Stimulated activated CD8-positive, alpha-beta memory T cell treated with anti-CD3 and anti-CD28 coated beads, Interleukin-2, amount 100 ng/mL, for 1 hour (primary cell): ENCODE measurements at places on chromosomes 3 and 15.

DNA sequence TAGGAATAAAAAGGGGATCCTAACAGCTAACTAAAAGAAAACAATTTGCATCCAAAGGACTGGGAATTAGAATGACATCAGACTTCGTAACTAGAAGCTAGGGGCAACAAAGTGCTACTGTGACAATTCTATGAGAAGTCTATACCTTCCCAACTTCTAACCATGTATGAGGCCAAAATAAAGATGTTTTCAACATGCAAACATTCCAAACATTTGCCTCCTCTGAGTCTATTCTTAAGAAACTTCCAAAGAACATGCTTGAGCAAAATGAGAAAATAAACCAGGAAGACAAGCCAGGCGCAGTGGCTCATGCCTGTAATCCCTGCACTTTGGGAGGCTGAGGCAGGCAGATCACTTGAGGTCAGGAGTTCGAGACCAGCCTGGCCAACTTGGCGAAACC is 13.1 kb upstream of the RNF7 start:
- DNase-seq, result no peak

GRCh38 chr3:149507491-149508324 is 33.2 kb downstream of the TM4SF4 start:
- DNase-seq, result no peak

GRCh38 chr3:119470866-119471265 is 2.1 kb downstream of the POGLUT1 start:
- DNase-seq, result no peak

DNA sequence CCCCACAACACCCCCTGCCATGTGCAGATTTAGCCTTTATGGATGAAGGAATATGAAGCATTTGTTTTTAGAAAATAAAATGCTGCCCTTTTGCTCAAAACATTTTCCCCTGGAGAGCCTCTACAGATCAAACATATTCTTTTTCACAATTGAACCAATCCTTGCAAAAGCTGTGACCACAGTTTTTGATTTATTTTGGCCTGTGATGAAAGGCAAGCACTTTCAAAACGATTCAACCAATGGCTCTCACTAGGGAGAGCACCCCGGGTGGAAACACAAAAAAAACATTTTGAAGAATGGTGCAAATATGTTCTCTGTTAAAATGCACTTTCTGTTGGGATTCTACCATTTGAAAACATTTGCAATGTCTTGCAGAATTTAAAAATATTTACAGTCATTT is 476.0 kb upstream of the ONECUT1 start:
- no peak for DNase-seq

DNA sequence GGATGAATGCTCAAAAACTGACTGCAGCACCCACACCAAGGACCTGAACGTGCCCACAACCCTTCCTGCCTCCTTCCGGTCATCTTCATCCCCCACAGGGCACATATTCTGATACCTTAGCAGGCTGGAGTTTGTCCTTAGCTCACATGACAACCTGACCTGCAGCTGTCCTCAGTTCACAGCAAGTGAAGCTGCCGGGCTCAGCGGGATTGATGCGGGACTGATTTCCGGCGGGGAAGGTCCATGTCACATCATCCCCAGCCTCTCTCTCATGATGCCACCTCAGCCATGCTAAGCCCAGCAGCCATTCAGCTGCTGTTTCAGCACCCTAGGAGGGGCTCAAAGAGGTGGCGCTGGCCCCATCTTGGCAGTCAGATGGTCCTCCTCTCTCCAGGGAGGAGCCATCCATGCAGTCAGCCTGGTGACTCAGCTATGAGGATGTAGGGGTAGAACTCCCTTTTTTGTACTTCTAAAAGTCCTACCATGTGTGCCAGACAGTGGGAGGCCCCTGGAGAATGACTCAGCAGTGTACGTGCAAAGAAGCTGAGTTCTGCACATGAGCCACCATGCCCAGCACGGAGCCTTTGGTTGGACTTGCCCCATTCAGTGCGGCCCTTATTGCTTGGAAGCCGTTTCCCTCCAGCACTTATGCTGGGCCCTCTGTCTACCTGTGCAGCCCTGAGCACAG is 9.5 kb downstream of the CA12 start:
- DNase-seq, result no peak

DNA sequence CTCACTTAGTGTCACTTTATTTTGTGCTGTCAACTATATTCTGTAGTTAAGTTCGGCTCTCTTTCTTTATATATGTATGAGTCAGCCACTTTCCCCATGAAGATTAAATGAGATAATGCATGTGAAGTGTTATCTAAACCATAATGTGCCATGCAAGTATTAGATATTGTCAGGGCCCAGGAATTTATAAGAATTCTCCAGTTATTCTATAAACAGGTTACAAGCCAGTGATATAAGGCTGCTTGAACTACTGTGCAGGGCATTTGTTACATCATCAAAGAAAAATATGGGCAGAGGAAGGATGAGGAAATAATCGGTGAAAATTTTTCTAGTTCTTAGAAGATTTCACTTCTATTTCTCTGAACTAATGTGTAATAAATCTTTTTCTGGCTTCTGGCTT is 1049.0 kb upstream of the NR2F2 start:
- DNase-seq, result no peak

DNA sequence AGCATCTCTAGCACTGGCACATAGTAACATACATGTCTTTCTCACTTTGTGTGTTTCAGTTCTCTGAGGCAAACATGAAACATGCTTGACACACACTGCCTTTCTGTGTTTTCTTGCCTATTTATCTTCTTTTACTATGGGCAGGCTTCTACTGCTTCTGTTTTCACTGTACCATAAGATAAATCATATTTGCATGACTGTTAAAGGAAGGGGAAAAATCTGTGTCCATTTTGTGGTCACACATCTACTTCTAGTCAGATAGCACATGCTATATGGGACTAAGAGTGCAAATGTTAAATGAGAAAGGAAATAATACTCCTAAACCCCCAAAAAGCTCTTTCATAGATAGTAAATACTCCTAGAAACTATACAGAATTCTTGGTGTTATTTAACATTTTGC is 386.4 kb downstream of the ZBTB20 start:
- DNase-seq, result no peak

DNA sequence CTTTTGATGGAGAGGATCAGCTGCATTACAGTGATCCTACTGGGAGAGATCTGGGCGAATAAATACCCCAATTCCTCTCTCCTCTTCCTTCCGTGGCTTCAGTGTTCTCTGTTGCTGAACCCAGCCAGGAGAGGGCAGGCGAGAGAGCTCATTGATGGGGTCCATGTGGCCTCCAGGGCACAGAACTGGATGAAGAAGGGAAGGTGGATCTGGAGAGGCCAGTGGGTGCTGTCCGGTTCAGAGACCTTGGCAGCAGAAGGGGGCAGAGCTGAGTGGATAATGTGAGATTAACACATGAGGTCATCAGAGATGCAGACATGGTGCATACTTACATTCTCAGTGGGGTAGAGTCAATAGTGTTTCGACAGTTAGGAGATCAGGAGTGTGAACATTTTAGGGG is 193.6 kb downstream of the CLSTN2 start:
- DNase-seq, result no peak

- DNase-seq, result no peak
These were observed 137.2 kb downstream of the PPM1L start for GRCh38 chr3:160893207-160893606.

DNA sequence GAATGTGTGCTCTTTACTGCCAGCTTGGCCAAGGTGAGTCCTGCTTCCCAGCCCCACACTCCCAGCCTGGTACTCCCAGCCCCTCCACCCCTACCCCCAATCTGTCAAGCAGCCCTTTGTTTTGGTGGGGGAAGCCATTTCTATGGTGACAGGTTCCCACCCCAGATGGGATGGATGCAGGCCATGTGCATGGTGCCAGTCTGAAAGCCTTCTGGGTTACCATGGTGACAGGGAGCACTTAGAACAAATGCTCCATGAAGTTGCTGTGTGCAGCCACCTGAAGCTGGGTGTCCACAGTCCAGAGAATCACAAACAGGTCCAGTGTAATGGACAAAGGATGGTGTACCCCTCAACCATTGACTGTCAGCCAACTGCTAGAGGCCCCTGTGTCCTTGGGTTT is 19.1 kb upstream of the VILL start:
- no peak for DNase-seq

DNA sequence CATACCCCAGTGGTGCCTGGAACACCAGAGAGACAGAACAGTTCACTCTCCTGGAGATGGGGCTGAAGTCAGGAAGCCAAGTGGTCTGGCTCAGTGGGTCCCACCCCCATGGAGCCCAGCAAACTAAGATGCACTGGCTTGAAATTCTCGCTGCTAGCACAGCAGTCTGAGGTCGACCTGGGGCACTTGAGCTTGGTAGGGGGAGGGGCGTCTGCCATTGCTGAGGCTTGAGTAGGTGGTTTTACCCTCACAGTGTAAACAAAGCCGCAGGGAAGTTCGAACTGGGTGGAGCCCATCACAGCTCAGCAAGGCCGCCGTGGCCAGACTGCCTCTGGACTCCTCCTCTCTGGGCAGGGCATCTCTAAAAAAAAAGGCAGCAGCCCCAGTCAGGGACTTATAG is 272.0 kb downstream of the KLF13 start:
- no peak for DNase-seq

GRCh38 chr3:105616374-105617121 is 249.8 kb downstream of the ALCAM start:
- DNase-seq, result no peak

DNA sequence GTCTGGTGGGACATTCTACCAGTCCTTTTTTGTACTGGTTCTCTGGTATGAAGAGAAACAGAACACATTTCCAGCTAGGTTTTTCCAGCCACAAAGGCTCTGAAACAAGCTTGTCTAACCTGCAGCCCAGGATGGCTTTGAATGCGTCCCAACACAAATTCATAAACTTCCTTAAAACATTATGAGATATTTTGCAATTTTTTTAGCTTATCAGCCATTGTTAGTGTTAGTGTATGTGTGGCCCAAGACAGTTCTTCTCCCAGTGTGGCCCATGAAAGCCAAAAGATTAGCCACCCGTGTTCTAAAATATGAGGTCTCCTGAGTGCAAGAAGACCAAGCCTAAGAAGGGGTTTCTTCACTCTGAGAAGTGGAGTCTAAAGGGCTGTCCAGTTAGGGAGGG is 18.4 kb upstream of the TIMP4 start:
- DNase-seq, result no peak
